ENCODE measurements at places on chromosomes 7 and 10.

- no peak for DNase-seq
Observed at GRCh38 chr10:128280271-128280670, 154.0 kb upstream of the MKI67 start.

DNA sequence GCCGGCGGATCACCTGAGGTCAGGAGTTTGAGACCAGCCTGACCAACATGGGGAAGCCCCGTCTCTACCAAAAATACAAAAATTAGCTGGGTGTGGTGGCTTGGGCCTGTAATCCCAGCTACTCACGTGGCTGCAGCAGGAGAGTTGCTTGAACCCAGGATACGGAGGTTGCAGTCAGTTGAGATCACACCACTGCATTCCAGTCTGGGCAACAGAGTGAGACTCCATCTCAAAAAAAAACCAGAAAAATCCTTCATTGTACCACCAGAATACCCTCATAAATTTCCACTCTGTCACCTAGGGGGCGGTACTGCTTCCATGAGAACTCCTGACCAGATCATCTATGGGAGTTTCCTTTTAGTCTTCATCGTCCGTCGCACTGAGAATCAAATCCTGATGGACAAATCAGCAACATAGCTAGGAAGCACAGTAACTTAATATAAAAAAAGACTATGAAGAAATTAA, 225.8 kb upstream of the KLF14 start:
- DNase-seq: no peak

- DNase-seq: no peak
Observed at GRCh38 chr10:106566873-106567272, 597.6 kb downstream of the SORCS1 start.

DNA sequence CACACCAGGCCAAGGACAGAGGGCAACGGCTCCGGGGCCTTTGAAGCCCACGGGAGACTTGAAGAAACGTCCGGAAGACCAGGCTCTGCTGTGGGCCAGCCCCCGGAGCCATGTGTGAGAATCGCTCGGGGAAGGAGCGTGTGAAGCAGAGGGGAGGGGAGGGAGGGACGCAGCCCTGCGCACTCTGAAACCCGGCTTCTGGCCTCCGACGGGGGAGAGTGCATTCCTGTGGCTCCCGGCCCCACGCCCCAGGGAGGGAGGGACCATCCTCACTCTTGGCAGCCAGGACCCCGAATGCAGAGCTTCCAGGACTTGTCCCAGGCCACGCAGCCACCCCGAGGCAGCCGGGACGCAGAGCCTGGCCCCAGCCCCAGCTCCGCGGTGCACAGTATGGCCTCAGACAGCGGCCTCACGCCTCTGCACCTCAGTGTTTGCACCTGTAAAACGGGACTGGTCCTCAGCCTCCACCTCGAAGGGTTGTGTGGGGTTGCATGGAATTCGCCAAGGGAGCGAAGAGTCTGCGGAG, 67.4 kb downstream of the PDGFA start:
- no peak for DNase-seq

DNA sequence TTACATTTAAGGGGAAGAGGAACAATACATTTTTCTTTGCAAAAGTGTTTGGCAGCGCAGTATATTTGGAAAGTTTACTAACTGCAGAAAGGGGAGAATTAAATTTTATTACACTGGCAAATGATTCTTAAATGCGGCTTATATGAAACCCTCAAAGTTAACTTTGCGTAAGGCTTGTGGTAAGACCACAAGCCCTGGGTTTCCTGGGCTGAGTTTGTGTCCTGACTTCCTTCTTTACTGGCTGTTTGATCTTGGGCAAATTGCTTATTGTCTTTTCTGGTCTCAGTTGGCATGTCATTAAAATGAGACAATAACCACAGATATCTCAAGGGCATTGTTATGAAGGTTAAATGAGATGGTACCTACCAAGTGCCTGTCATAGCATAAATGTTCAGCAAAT, 106.8 kb downstream of the GLRX3 start:
- no peak for DNase-seq

DNA sequence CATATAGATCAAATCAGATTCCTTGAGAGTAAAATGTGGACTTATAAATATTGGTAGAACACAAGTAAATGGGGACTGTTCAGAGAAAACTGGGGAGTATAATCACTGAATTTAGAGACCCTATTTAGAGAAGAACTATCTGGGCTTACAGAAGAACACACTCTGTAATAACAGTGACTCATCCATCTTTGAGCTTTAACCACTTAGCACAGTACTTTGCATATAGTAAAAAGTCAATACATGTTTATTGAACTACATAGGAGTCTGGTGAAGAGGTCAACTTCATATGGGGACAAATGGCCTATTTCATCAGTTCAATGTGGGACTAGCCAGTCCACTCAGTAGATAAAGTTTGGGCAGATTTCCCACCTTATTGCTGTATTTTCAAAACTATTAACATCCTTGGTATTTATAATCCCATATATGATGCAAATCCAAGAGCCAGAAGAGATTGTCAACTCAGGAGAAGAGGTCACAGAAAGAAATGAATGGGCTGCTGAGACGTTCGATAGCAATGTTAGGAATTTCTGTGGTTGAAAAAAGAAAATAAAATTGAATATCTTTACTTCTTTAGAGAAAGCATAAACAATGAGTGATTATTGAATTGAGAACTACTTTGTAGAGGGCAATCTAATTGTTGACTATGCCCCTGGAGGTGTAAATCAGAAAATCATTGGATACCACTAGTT, 119.3 kb upstream of the CACNA2D1 start:
- DNase-seq: no peak
